ENCODE measurements at places on chromosomes 11 and 22.
A peak's percentile ranks its signal among the peaks of the same experiment; 100 is the strongest.

GRCh38 chr11:15371533-15371932, 256.8 kb downstream of the INSC start:
- DNase-seq: no peak

DNA sequence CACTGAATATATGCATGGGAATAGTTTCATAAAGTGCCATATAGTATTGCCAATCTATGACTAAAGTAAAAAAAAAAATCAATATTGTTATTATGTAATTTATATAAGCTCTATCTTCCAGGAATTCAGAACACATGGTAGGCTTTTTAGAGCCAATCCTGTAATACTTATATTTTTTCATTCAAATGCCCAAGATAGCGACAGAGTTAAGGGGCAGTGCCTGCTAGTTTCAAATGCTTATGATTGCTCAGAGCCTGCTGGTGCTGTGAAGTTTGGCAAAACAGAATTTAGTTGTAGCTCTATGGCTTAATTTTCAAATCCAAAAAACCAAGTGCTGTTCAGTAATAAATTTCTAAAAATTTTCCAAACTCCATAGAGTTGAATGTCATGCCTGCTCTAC, 39.0 kb upstream of the BLID start:
- no peak for DNase-seq

- DNase-seq: peak; percentile 7
These were observed 1.4 kb downstream of the ARHGAP20 start for GRCh38 chr11:110710628-110711381.

- no peak for DNase-seq
These were observed 434.0 kb upstream of the LARGE1 start for GRCh38 chr22:34354071-34354817.

DNA sequence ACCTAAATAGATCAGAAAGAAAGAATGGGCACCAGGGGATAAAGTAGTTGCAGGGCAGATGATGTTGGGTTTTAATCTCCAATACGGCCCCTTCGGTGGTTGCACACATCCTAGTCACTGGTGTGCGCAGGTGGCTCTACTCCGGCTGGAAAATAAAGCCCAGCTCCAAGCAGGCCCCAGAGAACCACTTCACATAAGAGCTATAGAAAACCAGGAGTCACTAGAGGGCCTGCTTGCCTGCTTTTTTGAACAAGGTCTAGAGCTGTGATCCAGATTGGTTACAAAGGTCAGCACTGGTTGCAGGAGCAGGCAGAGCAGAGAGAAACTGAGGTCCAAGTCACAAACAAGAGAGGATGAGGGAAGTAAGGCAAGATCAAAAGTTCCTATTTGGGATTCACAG, 41.5 kb upstream of the MS4A8 start:
- no peak for DNase-seq

DNA sequence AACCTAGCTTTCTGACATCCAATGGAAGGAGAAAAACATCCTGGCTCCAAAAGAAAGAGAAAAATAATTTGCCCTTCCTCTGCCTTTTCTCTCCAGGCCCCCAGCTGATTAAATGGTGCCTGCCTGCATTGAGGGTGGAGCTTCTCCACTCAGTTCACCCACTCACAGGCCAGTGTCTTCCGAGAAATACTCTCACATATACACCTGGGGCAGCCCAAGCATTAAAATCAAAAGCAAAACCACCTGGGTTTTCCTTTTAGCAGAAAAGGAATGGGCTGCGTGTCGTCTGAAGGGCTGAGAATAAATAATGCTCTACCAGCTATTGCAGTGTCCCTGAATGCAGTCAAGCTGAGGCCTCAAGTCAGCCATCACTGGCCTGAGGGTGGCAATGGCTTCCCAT, 1143.8 kb upstream of the TENM4 start:
- DNase-seq: no peak

GRCh38 chr11:126163074-126163700, 48.3 kb downstream of the RPUSD4 start:
- no peak for DNase-seq

DNA sequence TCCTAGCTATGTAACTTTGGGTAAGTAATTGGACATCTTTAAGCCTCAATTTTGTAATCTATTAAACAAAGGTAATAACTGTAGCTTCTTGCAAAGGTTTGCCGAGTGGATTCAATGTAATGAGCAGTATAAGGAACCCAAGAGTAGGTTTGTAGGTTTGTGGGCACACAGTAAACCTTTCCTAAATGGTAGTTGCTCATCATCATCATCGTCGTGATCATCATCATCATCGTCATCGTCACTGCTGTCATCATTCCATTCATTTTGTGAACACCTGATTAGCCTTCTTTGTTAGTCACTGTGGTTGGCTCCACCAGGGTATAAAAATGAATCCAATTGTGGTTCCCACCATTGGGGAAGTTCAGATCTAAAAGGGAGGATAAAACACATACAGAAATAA, 223.1 kb upstream of the KIRREL3 start:
- DNase-seq: no peak

GRCh38 chr11:61049859-61050258, 52.4 kb upstream of the CD5 start:
- DNase-seq: no peak

DNA sequence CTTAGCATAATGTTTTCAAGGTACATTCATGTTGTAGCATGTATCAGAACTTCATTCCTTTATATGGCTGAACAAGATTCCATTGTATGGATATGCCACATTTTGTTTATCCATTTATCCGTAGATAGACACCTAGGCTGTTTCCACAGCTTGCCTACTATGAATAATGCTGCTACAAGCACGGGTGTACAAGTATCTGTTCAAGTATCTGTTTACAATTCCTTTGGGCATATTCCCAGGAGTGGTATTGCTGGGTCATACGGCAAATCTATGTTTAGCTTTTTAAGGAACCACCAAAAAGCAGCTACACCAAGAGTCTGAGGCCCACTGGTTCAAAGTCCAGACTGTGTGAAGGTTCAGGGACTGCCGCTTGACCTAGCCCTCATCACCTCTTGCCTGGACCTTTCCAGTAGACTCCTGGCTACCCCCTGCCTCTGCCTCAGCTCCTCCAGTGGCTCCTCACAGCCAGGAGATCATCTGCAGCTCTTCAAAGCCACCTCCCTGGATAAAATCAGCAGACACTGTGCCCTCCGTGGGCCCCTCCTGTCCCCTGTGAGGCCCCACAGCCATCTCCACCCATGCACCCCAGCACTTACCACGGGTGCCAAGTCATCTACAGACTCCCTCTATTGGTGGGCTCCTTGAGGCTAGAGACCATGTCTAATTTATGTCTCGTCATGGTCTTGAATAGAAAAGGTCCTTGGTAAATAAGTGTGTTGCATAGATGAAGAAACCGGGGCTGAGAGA, 160.3 kb downstream of the MN1 start:
- no peak for DNase-seq

DNA sequence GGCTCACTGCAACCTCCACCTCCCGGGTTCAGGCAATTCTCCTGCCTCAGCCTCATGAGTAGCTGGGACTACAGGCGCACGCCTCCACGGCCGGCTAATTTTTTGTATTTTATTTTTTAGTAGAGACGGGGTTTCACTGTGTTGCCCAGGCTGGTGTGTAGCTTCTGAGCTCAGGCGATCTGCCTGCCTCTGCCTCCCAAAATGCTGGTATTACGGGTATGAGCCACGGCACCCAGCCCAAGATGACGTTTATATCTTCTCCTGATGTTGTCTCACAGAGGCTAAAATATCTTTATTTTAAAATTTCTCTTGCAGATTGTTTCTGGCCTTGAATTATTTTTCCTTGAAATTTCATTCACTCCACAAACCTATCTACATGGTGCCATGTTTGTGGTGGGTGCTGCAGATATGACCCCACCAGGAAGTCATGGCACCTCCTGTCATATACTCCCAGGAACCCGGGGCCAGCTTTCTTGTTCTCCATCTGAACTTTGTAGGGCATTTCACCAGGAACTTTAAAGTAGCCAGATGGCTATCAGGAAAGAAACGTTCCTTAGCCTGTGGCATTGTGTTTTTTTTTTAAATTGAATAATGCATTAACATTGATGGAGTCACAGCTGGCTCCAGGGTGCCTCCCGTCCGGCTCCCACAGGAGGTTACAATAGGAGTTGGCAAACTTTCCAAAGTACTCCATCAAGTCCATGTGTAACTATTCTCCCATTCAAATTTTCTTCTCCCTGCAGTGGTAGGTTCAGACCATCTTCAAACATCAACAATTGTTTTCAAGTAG, 42.0 kb upstream of the LIPT2 start:
- DNase-seq: no peak

- no peak for DNase-seq
These were observed 35.8 kb downstream of the TMPRSS5 start for GRCh38 chr11:113670149-113670830.

DNA sequence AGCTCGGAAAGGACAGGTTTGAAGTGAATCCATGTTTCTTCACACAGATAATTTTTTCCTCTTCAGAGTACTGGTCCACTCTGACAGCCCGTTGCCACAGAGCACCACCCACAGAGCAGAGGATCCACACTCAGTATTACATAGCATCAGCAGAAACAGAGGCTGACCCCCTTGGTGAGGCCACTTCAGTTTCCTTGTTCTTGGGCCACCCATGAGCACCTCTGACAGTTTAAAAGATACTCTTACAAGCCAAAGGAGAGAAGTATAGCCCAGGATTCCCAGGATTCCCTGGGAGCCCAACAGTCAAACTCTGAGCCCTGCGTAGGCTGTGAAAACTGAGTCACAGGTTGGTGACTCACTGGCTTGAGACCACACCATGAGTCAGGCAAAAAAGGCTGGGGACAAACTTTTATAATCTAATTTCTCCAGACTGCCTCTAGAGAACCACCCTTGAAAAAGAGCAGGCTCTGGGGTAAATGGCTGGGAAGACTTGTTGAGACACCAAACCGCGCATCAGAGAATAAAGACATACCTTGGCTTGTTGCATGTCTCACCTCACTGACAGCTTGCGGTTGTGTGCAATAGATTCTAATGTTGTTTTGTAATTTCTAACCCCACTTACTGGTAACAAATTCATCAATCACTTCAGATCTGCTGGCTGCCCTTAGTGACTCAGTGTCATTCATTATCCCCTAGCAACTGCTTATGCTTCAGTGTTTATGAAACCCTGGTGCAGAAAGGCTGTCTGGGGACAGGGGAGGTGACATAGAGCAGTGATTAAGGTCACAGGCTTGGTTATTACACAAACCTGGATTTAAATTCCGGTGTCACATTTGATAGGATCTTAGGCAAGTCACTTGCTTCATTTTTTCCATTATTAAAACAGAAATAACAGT, 56.9 kb upstream of the PRSS23 start:
- DNase-seq: peak; percentile 90

DNA sequence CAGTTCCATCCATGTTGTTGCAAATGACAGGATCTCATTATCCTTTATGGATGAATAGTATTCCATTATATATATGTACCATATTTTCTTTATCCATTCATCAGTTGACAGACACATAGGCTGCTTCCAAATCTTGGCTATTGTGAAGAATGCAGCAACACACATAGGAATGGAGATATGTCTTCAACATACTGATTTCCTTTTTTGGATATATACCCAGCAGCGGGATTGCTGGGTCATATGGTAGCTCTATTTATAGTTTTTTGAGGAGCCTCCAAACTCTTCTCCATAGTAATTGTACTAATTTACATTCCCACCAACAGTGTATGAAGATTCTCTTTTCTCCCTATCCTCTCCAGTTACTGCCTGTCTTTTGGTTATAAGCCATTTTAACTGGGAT, 383.9 kb upstream of the CHORDC1 start:
- DNase-seq: no peak

GRCh38 chr22:45709866-45710265, 38.2 kb downstream of the ATXN10 start:
- DNase-seq: no peak

GRCh38 chr11:101718402-101718801, 134.6 kb upstream of the TRPC6 start:
- DNase-seq: no peak

DNA sequence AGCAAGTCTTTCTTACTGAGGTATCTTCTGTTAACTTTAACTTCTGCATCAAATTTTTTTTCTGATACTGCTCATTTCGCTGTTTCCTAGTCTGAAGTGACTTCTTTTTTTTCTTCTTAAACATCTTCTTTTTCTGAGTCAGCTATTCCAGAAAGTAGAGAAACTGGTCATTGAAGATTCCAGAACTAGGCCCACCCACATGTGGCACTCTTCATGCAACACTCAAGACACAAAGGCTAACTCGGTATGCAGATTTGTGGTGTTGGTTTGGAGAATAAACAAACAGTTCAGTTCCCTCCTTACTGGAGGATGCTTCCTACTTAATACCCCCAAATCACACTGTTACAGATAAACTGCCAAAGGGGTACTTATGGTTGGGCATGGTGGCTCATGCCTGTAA, 25.2 kb upstream of the MTCH2 start:
- no peak for DNase-seq

DNA sequence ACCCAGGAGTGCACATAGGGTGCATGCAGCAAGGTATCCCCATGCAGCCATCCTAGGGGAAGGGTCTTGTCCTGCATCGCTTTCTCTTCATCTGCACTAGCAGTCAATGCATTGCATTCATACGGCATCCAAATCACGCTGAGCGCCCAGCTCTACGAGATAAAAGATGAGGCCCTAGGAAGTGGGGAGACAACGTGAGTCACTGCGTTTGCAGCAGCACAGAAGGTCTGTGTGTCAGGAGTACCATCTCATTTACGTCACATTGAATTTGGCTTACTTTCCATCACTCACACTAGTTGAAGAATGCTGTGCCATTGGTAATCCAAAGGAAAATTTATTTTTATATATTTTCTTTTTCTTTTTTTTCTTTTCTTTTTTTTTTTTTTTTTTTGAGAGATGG, 2.5 kb upstream of the ST14 start:
- no peak for DNase-seq

- DNase-seq: no peak
These were observed 315.1 kb downstream of the LARGE1 start for GRCh38 chr22:33605221-33605620.

GRCh38 chr11:66936311-66936711, 21.9 kb downstream of the PC start:
- peak; percentile 59 for DNase-seq

- peak; percentile 78 for DNase-seq
These were observed 34.1 kb downstream of the MB start for GRCh38 chr22:35582861-35583670.

DNA sequence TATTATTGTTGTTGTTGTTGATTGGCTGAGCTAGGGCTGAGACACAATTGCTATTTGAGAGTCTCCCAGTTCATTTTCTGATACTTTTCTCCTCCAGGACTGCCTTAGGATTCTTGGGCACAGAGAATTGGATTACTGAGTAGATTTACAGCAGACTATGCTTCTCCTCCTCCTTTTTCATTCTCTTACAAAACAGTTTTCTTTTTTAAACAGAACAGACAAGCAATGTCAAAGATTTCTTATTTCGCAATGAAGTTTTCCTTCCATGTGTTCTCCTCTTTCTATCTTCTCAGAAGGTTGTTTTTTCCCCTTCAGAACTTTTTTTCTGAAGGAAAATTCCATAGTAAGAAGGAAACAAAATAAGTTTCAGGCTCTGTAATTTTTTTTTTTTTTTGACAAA, 19.8 kb upstream of the TIMP3 start:
- DNase-seq: no peak
